ENCODE measurements at places on chromosomes 2 and 18.

DNA sequence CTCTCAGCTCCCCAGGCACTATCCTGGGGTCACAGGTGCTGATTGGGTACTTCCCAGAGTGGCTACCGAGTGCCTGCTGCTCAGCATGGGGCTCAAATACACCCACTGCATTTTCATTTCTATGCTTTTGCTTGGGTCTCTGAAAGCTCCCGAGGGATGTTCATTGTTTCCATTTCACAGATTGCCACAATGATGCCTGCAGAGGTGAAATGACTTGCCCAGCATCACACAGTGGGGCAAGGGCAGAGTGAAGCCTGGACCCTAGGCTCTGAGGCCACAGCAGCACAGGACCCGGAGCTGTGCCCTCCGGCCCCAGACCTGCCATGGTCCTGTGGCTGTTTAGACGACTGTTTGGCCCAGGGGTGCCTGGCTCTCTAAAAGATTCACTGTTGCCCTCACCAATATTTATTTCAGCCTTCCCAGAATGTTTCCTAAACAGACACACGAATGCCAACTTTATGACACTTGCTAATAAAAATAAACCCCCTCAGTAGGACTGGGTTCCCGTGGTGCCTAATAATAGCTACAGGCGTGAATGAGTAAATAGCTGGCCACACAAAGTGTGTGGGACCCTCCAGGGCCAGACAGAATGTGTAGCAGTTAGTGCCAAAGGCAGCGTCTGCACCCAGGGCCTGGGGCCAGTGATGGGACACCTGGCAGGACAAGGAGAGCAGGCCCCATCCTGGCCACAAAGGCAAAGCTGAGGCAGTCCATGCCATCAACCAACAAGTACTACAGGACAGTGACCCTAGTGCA, 11.5 kb upstream of the ST8SIA5 start:
- DNase-seq, result no peak

DNA sequence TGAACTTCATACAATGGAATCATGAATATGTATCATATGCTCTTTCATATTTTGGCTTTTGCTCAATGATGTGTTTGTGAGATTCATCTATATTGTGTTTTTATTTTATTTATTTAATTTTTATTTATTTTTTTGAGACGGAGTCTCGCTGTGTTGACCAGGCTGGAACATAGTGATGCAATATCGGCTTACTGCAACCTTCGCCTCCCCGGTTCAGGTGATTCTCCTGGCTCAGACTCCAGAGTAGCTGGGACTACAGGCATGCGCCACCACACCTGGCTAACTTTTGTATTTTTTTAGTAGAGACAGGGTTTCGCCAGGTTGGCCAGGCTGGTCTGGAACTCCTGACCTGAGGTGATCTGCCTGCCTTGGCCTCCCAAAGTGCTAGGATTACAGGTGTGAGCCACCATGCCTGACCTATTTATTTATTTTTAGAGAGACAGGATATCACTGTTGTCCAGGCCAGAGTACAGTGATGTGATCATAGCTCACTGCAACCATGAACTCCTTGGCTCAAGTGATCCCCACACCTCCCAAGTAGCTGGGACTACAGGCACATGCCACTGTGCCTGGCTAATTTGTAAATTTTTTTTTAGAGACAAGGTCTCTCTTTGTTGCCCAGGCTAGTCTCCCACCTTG, 74.5 kb downstream of the TET3 start:
- DNase-seq, result no peak

DNA sequence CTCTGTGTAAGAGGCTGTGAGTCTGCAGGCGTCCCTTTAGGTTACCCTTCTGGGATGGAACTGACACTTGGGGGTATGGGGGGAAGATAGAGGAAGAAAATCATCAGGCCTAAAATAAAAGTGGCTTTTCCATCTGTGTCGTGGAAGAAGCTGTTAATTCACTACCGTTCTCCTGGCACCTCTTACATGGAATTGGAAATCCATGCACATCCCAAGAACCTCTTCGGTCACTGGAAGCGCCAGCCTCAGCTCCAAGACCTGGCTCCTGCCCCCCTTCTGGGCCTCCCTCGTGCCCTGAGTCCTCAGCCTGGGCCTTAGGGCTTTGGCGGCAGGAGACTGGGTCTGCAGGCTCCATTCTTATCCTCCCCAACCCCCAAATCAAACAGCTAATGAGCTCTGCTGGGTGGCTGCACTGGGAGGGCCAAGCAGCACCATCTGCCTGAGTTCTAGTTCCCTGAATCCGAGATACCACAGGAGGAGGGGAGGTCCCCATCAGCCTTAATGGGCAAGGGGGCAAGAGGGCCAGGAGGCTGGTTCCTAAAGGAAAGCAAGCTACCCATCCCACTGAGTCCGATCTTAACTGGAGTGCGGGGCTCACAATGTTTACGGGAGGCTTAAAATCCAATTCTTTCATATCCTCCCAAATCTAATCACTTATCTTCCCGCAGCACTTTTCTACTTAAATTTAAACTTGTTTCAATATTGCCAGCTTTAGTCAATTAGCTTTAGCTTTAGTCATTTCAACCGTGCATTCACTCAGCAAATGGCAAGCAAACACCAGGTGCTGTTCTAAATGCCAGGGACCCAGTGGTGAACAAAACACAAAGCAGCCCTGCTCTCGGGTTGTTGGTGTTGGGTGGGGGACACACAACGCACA, 52.8 kb downstream of the FAM178B start:
- DNase-seq, result no peak

DNA sequence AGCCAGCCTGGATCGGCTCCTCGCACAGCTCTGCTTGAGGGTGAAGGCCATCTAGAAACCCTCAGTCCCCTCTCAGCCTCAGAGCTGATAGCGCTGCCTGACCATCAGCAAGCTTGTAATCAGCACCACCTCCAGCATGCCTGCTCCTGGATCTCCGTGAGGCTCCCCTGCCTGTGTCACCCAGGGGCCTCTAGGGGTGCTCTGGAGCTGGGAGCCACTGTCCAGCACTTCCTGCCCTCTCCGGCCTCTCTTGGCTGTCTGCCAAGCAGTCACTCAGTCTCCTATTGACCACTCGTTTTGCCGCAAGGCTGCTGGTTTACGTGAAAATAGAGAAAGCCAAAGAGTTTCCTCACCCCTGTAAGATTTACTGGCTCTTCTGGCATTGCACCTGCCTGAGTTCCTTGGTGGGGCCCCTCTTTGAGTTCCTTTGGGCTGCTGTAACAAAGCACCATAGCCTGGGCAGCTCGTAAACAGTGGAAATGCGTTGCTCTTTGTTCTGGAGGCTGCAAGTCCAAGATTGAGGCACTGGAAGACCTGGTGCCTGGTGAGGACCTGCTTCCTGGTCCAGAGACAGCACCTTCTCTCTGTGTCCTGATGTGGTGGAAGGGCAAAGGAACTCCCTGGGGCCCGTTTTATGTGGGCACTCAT, 17.9 kb downstream of the CAPN10 start:
- no peak for DNase-seq

DNA sequence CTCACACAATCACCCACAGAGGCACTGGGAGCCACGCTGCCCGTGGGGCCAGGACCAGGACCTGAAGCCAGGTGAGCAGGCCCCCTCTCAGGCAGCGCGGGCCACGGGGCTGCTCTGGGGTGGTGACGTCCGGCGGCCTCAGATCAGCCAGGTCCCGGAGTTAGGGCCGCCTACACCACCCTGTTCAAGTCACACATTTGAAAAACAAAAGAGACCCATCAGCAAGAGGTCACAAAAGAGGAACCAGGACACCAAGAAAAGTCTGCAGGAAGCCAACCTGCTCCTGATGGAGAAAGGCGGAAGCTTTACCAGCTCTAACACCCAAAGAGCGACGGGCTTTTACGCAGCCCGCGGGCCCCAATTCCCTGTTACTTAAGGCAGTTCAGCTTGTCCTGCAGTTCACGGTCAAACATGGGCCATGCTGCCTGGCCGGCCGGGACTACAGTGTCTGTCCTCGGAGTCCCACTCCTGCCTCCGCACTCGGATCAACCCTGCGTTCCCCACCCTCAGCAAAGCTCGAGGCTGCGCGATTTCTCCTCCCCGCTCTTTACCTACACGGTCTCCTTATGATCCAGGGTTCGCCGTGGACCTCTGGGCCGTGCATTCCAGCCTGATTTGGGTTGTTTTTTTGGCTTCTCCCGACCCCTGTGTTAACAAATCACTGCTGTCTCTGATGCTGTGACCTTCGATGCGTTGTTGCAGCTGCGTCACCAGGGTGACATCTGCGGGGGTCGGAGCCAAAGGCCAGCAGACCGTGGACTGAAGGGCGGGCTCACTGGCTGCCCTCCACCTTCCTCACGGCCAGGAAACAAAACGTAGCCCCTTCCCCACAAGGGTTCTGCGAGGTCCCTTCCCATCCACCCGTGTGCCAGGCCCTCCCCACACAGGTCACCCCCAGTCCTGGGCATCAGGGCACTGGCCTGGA, 31.0 kb downstream of the SNORC start:
- DNase-seq, result no peak

DNA sequence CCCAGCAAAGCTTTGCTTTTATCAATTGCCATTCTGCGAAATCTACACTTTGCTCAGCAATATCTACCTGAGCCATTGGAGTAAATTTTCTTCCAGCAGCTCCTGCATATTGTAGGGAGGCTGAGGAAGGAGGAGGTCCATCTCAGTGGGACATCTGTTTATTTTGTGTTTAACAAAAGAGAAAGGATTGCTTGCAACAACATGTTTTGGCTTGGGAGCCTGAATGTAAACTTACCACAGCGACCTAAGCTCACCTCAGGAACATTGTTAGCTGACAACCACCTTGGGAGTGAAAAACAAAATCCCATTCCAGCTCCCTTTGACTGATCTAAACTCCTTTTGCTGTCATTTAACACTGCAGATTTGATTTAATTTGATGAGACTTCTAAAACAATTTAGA, 356.1 kb downstream of the SS18 start:
- DNase-seq, result no peak

GRCh38 chr18:6982398-6982797, 135.2 kb downstream of the LAMA1 start:
- DNase-seq, result no peak

Measured in CD4-positive, alpha-beta T cell treated with Interleukin-6 for 4 hours (primary cell).